ENCODE measurements at places on chromosomes 7 and 10.

GRCh38 chr7:47298636-47299035 lies 283.3 kb downstream of the TNS3 start:
- DNase-seq: no peak

- no peak for DNase-seq
Observed at GRCh38 chr7:46939089-46939488, 642.8 kb downstream of the TNS3 start.

- DNase-seq: no peak
Observed at GRCh38 chr10:12822126-12822892, 179.2 kb downstream of the CCDC3 start.

DNA sequence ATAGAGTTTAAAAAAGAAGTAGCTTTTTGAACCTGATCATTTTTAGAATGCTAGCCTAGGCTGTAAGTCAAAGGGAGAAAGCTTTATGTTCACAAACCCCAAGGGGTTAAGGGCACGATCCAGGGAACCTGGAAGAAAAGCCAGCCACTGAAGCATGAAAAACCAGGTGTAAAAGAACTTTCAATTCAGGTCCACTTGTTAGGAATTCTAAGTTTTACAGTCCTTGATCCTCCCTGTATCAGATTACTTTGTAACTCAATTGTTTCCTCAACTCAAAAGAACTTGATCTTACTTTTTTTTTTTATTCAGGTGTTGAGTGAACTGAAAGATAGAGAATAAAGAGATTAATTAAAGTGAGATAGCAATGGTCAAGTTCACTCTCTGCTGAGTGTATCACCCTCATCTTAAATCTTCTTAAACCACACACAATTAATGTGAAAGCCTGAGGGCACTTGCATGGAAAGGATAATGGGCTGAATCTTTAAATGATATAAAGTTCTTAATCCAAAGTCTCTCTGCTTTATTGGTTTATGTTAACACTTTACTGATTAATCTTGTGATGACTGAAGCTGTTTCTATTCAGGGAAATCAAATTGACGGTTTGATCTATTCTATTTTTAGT lies 672.2 kb upstream of the LRRN3 start:
- no peak for DNase-seq

GRCh38 chr10:76303682-76304316 lies 872.4 kb downstream of the LRMDA start:
- no peak for DNase-seq

DNA sequence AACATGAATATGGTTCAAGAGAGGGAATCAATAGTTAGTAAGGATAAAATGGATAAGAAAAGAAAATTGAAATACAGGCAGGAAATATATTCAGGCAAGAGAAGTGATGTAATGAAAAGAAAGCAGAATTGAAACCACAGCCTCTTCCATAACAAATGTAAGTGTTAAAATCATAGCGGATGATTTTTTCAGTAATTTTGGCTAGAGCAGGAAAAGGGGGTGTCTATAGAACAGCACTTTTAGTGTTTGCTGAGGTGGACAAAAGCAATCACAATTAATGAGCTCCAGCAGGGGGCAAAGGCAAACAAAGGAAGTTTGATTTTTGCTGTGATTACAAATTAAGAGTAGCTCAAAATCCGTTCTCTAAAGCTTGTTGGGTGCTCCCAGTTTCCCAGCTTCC lies 79.0 kb downstream of the TRIL start:
- DNase-seq: no peak

GRCh38 chr7:146027243-146027642 lies 89.4 kb upstream of the CNTNAP2 start:
- no peak for DNase-seq

- DNase-seq: no peak
Observed at GRCh38 chr10:117804470-117805011, 242.2 kb downstream of the RAB11FIP2 start.

- no peak for DNase-seq
Observed at GRCh38 chr10:66209025-66209424, 716.8 kb upstream of the LRRTM3 start.

DNA sequence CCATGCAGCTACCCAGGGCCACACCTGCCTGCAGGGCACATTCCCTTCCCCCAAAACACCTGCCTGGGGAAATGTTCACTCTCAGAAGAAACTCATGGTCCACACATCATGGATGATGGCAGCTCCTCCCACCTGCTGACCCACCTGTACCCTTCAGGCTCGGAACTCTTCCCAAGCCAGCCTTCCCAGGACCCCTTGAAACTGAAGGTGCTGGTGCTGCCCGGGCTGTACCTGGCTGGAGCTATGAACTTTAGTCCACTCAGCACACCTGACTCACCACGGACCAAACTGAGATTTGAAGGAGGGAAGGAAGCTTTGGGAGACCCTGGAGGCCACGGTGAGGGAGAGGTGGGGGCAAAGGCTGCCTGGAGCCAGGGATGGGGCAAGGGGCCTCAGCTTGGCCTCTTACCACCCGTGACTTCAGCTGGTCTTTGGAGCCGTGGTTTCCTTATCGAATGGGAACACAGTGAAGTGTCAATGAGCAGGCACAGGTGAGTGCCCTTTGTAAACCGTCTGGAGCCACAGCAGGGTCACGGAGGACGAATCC lies 30.1 kb upstream of the INPP5A start:
- DNase-seq: no peak

DNA sequence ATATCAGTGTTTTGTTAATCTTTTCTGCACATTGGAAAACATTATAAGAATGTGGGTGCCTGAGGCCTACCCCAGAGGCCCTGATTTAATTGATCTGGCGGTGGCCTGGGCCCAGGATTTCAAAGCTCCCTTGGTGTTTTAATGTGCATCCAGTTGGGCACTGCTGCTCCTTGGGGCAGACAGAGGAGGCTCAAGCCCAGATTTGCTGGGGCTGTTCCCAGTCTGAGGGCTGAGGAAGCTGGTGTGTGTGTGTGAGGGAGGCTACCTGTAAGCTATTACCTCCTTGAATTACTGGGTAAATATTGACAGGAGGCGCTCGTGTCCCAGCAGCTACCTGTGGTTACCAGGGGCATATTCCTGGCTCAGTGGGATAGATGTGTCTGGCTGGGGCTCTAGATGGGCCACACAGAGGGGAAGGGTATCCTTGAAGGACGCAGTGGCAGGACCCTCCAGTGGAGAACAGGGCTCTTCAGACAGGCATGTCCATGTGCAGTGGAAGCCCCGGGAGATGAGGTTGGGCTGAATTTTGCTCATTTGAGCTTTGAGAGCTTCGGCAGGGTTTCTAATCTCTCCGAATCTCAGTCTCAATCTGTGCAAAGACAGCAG lies 975.4 kb upstream of the ZNF722 start:
- DNase-seq: no peak

DNA sequence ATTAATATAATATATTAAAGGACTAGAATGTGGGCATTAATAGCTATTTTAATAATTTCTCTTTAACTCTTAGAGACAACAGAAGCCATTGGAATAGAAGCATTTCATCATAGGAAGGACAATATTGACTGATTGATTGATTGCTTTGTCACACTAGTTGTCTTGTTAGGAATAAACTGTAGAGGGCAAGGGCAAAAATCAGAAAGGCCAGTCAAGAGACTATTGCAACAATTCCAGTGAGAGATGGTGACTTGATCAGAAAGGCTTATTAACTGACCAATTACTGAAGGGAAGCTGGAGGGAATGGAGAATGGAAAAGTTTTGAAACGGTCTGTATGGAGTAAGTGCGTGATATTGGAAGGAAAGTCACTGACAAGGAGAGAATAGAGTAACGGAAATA lies 87.3 kb downstream of the RUNDC3B start:
- no peak for DNase-seq

GRCh38 chr10:43130770-43131171 lies 7.5 kb upstream of the CSGALNACT2 start:
- DNase-seq: no peak

- DNase-seq: no peak
Observed at GRCh38 chr7:16092711-16093110, 328.6 kb downstream of the CRPPA start.

GRCh38 chr7:152521420-152522337 lies 85.9 kb upstream of the KMT2C start:
- no peak for DNase-seq

- DNase-seq: no peak
Observed at GRCh38 chr10:60430836-60431597, 41.3 kb upstream of the ANK3 start.

- DNase-seq: no peak
Observed at GRCh38 chr7:13946181-13946580, 43.3 kb downstream of the ETV1 start.

DNA sequence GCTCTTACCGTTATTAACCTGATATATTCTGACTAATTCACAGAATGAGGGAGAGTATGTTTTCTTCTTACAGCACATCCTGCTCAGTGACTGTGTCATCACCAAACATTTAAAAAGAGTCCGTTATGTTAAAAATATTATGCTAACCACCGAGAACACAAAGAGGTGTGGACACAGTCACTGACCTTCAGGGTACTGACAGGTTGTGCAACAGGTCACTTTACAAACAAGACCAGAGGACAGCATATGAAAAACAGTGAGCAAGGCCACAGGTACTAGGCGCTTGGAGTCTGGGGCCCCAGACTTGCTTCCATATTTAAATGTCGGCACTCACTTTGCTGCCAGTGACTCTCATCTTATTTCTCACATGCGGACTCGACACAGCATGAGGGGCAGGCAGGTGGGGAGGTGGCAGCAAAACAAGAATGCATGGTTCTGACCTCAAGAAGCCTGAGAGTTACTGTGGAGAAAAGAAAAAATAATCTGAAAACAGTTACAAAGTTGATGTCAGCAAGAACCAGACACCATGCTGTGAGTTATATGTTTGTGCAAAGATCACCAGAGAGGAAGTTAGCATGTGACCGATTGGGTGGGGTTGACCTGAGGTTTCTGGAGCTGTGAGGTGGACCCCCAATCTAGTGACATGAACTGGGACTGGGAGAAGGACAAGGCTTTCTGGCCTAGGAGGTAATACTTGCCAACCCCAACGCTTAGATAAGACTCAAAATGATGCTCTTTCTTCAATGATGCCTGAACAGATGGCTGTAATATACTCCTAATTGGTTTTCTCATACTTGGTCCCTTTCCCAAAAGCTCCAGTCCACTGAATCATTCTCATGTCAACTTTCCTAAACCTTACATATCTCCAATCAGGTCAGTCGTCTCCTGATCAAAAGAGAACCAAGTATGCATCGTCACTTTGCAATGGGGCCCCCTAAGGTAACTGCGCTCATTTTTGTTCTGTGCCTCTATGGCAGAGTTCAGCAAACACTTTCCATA lies 102.4 kb downstream of the HIPK2 start:
- DNase-seq: no peak

- no peak for DNase-seq
Observed at GRCh38 chr10:112912410-112912928, 37.6 kb upstream of the TCF7L2 start.

- DNase-seq: no peak
Observed at GRCh38 chr7:25319707-25320106, 91.4 kb upstream of the NPVF start.

- DNase-seq: no peak
Observed at GRCh38 chr10:118662228-118663035, 67.0 kb upstream of the PRLHR start.

DNA sequence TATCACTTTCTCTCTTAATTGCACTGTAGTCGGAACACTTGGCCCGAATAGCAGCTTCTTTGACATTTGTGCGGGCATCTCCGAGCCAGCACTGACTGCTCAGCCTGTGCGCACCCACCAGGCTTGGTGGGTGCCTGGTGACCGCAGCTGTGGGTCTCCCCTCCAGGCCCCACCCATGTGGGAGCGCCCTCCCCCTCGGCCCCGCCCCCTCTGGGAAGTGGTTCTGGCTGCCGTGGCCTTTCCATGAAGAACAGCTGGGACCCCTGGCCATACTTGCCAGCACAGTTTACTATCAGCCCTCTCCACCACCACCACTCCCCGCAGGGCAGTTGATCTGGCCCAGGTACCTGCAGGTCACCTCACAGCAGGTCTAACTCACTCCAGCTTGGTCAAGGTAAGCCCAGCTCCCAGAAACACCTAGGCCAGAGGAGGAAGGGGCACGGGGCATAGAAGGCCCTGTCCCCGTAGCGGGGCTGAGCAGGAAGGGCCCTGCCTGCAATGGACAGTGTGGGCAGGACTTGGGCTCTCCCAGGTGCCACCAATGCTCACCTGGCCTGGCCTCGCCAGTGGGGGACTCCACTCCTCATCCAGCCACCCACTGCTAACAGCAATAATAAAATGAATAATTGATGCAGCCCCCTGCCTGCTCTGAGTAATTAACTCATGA lies 5.8 kb downstream of the RASGEF1A start:
- DNase-seq: no peak

Data from stimulated activated CD8-positive, alpha-beta memory T cell treated with anti-CD3 and anti-CD28 coated beads, Interleukin-7, amount 100 ng/mL, for 4 hours (primary cell).